ENCODE measurements at places on chromosomes 12 and 14.

GRCh38 chr14:69014829-69015259 lies 35.7 kb upstream of the ACTN1 start:
- DNase-seq, result peak; percentile 23

DNA sequence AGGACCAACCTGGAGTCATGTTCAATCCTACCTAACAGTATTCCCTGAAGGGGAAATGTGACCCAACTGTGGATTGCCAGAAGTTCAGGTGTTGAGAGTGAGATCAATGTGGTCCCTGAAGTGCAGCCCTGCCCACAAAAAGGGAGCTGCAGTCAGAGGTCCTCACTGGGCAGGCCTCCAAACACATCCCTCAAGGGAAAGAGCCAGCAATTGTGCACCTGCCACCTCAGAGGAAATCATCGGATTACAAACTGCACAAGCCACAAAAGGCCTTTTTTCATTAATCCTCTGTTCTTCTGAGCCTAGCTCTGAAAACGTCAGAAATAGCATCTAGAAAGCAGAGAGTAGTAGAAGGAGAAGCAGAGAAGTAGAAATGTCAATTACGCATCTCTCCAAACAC lies 10.8 kb upstream of the MDM1 start:
- no peak for DNase-seq

DNA sequence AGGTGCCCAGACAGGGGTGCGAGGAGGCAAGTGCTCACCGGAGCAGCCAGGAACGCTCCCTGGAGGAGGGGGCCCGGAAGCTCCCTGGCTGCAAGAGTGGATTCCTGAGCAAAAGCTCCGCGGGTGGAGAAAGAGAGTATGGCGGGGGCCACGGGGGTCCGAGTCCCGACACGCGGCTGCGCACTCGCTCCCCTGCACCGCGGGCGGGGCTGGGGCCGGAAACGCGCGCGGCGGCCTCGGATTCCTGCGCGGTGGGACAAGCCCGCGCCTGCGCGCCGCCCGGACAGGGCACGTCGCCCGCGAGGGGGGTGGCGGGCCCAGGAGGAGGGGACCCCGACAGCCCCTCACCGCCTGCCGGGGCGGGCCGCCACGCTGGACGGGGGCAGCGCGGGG lies 27.8 kb upstream of the GPR132 start:
- DNase-seq, result peak; percentile 44

DNA sequence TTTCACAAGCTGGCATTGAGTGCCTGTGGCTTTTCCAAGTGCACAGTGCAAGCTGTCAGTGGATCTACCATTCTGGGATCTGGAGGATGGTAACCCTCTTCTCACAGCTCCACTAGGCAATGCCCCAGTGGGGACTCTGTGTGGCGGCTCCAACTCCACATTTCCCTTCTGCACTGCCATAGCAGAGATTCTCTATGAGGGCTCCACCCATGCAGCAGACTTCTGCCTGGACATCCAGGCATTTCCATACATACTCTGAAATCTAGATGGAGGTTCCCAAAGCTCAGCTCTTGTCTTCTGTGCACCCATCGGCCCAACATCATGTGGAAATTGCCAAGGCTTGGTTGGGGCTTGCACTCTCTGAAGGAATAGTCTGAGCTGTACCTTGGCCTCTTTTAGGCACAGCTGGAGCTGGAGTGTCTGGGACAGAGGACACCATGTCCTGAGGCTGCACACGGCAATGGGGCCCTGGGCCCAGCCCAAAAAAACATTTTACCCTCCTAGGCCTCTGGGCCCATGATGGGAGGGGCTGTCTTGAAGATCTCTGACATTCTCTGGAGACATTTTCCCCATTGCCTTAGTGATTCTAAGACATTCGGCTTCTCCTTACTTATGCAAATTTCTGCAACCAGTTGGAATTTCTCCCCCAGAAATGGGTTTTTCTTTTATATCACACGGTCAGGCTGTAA lies 313.3 kb upstream of the SFSWAP start:
- DNase-seq, result no peak

DNA sequence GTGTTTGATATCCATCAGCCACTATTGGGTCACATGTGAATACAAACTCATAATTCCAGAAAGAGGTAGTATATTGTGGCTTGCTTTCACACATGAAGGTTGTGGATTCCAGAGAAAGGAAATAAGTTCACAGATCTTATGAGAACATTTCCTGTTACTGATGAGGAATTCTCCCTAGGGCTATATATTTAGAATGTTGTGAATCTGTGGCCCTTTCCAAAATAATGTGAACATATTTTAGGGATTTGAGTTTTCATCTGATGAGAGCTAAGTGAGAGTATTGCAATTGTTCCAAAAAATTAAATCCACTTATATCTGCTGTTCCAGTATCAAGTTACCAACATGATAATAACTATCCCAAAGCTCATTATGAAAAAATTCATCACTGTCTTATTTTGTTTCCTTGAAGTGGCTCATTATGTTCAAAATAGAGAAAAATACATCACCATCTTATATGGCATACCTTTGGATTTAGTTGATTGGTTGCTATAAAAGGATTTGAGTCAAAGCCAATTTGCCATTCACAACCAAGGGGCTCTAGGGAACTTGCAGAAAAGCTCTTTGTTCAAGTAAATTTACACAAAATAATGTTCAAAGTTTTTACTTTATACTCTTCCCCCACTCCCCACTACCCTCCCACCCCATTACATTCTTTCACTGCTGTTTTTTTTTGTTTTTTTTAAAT lies 76.3 kb downstream of the MYRFL start:
- DNase-seq, result no peak

DNA sequence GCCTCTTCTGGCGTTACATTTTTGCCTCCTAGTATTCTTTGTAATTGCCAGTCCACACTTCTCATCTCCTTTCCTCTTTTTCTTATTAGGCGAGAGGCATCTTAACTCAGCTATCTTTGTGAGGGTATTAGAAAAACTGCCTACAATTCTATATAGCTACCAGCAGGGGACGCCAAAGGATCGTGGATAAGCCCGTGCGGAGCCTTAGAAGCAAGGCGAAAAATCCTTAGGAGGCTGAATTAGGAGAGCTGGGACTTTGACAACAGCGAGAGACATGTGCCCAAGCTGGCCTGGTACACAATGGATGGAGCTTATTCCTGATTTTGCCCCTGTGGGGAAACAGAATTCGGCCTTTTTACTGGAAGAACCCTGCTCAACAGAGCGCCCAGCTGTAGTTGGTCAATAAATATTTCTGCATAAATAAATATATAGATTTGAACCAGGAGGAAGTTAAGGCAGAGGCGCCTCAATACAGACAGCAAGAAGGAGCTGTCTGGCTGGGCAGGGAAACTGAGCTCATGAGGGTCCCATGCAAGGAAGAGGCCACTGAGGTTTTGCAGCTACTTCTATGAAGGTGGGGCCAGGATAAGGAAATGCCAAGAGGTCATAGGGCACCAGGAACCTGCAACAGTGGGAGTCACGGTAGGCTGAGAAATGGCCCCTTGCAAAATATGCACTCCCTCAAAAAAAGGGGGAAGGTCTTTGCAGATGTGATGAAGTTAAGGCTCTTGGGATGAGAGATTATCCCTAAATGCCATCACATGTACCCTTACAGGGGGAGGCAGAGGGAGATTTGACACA lies 14.6 kb upstream of the RBM19 start:
- DNase-seq, result peak; percentile 58

GRCh38 chr12:118033323-118033722 lies 16.8 kb downstream of the RFC5 start:
- no peak for DNase-seq

DNA sequence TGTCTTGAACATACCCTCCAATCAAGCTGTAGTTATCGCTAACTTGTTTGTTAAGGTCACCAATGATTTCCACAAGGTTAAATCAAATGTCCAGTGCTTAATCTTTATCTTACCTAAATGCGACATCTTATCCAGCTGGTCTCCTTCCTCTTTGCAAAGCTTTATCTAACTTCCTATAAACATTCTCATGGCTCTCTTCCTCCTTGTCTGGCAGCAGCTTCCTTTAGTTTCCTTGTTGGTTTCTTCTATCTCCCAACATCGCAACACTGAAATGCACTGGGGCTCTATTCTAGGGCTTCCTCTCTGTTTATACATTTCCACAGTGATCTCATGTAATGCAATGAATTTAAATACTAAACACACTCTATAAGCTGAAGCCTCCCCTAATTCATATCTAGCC lies 28.7 kb downstream of the UBE2N start:
- no peak for DNase-seq

- DNase-seq, result peak; percentile 84
Observed at GRCh38 chr14:77301103-77301502, 19.6 kb downstream of the POMT2 start.

GRCh38 chr12:130977743-130978095 lies 24.0 kb downstream of the ADGRD1 start:
- no peak for DNase-seq

GRCh38 chr12:71214511-71215285 lies 56.9 kb upstream of the TSPAN8 start:
- no peak for DNase-seq

- DNase-seq, result peak; percentile 93
Observed at GRCh38 chr14:69088586-69088985, 64.3 kb downstream of the DCAF5 start.

DNA sequence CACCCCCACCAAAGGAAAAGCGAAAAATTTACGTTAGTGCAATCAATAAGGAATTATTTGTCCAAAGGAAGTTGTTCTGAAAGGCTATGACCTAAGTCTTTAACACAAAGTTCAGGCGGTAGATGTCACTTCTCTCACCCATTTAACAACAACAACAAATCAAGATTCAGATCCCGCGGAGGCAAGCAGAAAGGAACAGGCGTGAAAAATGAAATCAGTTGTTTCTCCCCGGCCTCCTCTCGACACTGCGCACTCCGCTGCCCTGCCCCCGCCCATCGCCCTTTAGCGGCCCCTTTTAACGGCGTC lies 1.4 kb downstream of the DENND5B start:
- DNase-seq, result peak; percentile 51

GRCh38 chr14:75487155-75487671 lies 35.1 kb upstream of the BATF start:
- no peak for DNase-seq

- DNase-seq, result no peak
Observed at GRCh38 chr14:44494137-44494536, 12.9 kb downstream of the FSCB start.

DNA sequence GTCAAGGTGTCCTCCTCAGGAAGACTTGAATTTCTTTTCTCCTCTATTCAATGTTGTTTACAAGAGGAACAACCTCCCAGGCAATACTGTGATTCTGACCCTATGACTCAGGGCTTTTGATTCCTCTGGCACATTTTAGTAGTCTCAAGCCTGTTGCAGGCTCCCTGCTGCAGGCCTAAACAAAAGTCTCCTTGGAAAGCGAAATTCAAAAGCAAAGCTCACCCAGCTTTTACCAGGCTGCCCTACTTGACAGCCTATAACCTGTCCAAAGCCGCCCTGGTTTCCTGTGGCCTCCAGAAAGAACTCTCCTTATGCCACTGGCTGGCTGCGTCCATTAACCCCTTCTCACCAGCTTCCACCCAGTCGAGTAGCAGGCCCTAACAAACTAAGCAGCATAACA lies 11.6 kb downstream of the FGD6 start:
- peak; percentile 94 for DNase-seq

DNA sequence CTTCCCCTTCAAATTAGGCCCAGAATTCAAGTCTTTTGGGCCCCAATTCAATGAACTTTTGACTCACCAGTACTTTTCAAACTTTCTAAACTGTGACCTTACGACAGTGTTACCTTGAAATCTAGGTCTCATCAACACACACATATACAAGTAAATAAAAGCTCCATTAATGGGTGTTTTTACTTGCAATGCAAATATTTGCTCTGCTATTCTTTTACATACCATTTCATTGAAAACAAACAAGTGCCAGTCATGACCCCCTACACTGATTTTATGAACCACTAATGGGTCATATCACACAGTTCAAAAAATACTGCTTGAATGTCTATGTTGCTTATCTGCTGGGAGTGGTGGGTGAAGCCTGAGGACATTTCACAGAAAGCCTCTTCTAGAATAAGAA lies 9.1 kb upstream of the NR1H4 start:
- no peak for DNase-seq

GRCh38 chr12:45389426-45389825 lies 173.5 kb downstream of the ANO6 start:
- DNase-seq, result no peak

DNA sequence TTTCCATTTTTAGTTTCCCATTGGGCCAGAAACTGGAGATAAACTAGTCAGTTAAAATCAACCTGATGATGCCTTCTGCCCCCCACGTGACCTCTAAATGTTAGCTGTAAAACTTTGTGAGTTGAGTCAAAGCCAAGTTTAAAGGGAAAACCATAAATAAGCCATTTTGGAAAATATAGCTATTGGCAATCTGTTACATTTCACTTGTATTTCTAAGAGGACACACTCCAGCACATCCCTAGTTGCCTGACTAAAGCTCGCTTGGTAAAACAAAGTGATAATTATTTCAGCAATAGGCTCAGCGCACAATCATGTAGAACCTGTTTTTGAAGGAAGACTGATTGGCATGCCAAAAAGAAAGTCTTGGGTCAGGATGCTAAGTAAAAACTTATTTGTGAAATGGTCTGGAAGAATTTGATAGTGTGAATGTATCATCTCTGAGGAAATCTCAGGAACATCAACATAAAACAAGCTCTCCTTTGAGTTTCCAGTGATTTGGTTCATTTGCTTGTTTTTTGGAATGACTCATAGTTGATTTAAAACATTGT lies 49.2 kb upstream of the AEBP2 start:
- no peak for DNase-seq

DNA sequence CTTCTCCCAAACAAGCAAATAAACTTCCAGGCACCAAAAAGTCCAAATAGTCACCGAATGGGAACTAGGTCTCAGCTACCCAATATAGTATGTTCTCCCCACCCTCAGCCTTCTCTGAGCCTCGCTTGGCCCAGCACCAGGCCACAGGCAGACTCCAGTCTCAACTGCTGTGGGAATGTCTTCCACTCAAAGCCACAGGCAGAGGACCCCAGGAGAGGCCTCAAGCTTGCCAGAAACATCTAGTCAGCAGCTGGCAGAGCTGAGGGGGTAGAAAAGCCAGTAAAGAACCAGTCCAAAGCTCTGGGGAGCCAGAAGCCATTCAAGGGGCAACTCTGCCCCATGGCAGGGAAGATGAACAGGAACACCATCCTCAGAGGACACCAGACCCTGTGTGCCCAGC lies 41.8 kb downstream of the FMNL3 start:
- DNase-seq, result no peak

- no peak for DNase-seq
Observed at GRCh38 chr12:81797100-81797499, 38.0 kb upstream of the PPFIA2 start.

GRCh38 chr12:106274575-106275121 lies 26.8 kb upstream of the CKAP4 start:
- DNase-seq, result peak; percentile 55

DNA sequence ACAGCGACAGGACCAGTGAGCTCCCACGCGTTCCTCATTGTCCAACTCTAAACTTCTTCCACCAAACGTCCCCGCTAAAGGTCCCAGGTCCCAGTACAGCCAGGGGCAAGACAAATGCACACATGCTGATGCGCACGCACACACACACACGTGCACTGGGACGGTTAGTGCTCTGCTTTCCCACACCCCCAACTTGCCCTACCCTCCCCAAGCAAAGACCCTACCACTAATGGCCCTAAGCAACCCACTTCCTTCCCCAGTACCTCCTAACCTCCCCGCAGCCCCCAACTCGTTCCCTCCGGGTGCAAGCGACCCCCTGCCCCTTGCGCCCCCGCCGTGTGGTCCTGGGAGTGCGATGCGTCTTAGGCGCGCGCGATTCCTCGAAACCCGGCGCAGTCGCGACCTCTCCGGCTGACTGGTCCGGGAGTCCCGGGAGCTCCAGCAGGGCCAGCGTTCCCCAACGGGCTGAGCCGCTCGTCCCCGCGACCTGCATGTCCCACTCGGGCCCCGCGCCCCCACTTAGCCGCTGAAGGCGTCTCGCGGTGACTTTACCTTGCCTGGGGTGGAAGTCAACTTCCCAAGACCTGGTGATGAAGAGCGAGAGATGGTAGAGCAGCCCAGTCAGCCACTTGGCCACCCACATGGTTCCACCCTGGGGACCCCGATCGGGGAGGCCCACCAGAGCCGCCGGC lies 578 bp downstream of the ADAMTS20 start:
- no peak for DNase-seq
